Fibroblast of the aortic adventitia (primary cell): ENCODE measurements at places on chromosomes 6 and 20. TPM values are rescaled to one million over a fixed set of nuclear protein-coding genes. Genes with fewer than 3 reads are reported as not detected.

The TM9SF4 gene
- 20.0 and 41.1 TPM in 2 replicates for total RNA-seq

The KHDC1L gene
- total RNA-seq: not detected in 2 replicates

The PABPC1L gene
- total RNA-seq: 7.9 and 13.8 TPM in 2 replicates

The AK9 gene
- 8.0 and 16.6 TPM in 2 replicates for total RNA-seq

The AKAP7 gene
- 5.4 and 27.9 TPM in 2 replicates for total RNA-seq

The TLDC2 gene
- 0.18 TPM in 1 of 2 replicates, not detected in the other for total RNA-seq

The VGLL2 gene
- not detected in 2 replicates for total RNA-seq

The TNFRSF6B gene
- 0.36 TPM in 1 of 2 replicates, not detected in the other for total RNA-seq

The DDX43 gene
- total RNA-seq: 0.99 and 1.6 TPM in 2 replicates

The TRAPPC3L gene
- total RNA-seq: 0.45 TPM in 1 of 2 replicates, not detected in the other

The FKBP1C gene
- 0.18 and 0.33 TPM in 2 replicates for total RNA-seq

The DEFB132 gene
- not detected in 2 replicates for total RNA-seq

The EXOC2 gene
- 11.0 and 27.9 TPM in 2 replicates for total RNA-seq

The SDC4 gene
- total RNA-seq: 91.1 and 150 TPM in 2 replicates

The RPS6KA2 gene
- 32.5 and 89.7 TPM in 2 replicates for total RNA-seq

The FAM184A gene
- 0.74 and 1.9 TPM in 2 replicates for total RNA-seq

The KCNK16 gene
- total RNA-seq: not detected in 2 replicates

The TIAM2 gene
- total RNA-seq: 8.9 and 11.2 TPM in 2 replicates

The CLPSL1 gene
- not detected in 2 replicates for total RNA-seq

The COL9A3 gene
- total RNA-seq: 0.36 and 0.98 TPM in 2 replicates

The TRIM38 gene
- 12.0 and 35.3 TPM in 2 replicates for total RNA-seq

The C2 gene
- total RNA-seq: 4.4 and 48.2 TPM in 2 replicates

The SLC2A10 gene
- total RNA-seq: 37.4 and 43.4 TPM in 2 replicates

The ID4 gene
- 11.4 and 18.0 TPM in 2 replicates for total RNA-seq

The ACTL10 gene
- total RNA-seq: 2.2 and 2.5 TPM in 2 replicates

The SIRPA gene
- total RNA-seq: 12.2 and 18.3 TPM in 2 replicates

The SULF2 gene
- 1.9 and 55.8 TPM in 2 replicates for total RNA-seq

The PLEKHG1 gene
- total RNA-seq: 1.9 and 3.7 TPM in 2 replicates

The CENPW gene
- 13.7 and 55.9 TPM in 2 replicates for total RNA-seq

The GTSF1L gene
- not detected in 2 replicates for total RNA-seq

The CST7 gene
- total RNA-seq: not detected in 2 replicates

The PACRG gene
- 0.63 and 2.9 TPM in 2 replicates for total RNA-seq

The GPSM3 gene
- total RNA-seq: 0.90 TPM in 1 of 2 replicates, not detected in the other

The CGA gene
- total RNA-seq: not detected in 2 replicates

The POU5F1 gene
- total RNA-seq: not detected in 2 replicates

The CARMIL1 gene
- total RNA-seq: 23.9 and 38.7 TPM in 2 replicates

The IMPG1 gene
- total RNA-seq: not detected in 2 replicates

The STMND1 gene
- total RNA-seq: not detected in 2 replicates

The SLC26A8 gene
- 0.18 TPM in 1 of 2 replicates, not detected in the other for total RNA-seq

The PPDPF gene
- 35.3 and 97.0 TPM in 2 replicates for total RNA-seq

The PRICKLE4 gene
- 0.45 and 6.3 TPM in 2 replicates for total RNA-seq

The TINAG gene
- total RNA-seq: not detected in 2 replicates

The CITED2 gene
- total RNA-seq: 44.6 and 126 TPM in 2 replicates
